ENCODE measurements at places on chromosomes 3 and 15.

DNA sequence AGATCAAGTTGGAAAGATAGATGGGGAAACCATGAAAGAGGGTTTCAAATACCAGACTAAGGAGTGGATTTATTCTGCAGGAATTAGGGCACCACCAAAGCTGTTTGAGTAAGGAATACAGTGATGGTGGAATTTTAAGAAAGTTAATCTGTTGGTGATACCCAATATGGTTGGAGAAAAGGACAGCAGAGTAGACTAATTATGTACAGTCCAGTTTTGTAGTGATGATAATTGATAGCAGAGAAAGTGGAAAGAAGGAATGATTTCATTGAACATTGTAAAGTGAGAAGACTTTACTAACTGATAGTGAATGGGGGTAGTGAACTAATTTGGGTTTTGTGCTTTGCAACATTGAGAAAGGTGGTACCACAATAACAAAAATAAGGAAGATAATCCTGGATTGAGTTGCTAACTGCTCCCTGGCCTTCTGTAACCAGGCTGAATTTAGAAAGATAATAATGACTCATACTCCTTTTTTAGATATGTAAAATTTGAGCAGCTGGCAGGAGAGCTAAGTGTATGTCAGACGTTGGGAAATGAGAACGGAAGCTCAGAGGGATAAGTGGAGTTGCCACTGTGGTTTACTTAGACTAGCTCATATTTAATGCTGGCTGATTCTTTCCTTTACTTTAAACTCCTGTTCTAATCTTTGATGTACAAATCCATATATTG is 16.9 kb downstream of the TCAIM start:
- DNase-seq: no peak

GRCh38 chr3:175664911-175665310 is 805.8 kb downstream of the NAALADL2 start:
- no peak for DNase-seq

DNA sequence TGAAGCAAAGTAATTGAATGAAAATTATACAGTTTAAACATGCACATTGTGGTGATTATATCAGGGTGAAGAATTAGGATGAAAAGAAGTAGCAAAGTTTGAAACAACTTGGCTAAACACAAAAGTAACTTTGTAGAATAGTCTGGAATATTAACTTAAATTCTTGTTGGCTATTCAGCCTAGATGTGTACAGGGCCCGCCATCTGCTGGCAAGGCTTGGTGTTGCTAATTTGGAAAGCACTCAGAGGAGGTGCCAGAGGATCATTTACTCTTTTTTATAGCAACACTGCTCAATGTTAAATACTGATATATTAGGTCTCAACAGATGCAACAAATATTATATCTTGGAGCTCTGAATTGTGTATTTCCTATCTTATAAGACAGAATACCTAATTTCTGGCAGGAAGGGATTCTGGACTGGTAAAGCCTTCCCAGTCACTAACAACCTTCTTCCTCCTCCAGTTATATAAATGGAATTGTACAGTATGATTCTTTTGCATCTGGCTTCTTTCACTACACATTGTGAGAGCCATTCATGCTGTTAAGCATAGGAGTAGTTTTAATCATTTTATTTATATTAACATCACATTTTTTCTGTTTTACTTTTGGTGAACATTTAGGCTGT is 36.1 kb downstream of the TTC23 start:
- peak; percentile 66 for DNase-seq

DNA sequence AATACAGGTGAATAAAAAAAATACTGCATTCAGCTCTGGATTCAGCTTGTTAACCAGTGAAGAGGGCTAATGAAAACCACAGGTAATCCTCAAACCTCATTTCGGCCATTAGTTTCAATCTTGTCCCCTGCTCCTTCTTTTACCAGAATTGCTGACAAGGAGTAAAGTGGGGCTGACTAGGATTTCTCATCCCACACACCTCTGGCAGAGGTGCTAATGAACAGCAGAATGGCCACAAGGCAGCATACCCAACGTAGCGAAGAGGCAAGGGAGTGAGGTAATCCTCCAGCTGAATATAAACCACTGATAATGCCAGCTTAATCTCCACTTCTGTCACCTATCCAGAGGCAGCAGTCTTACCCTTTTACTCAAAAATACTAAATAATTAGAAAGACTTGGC is 248.8 kb upstream of the CDIN1 start:
- DNase-seq: no peak

GRCh38 chr3:17055374-17056276 is 170.9 kb downstream of the PLCL2 start:
- no peak for DNase-seq

DNA sequence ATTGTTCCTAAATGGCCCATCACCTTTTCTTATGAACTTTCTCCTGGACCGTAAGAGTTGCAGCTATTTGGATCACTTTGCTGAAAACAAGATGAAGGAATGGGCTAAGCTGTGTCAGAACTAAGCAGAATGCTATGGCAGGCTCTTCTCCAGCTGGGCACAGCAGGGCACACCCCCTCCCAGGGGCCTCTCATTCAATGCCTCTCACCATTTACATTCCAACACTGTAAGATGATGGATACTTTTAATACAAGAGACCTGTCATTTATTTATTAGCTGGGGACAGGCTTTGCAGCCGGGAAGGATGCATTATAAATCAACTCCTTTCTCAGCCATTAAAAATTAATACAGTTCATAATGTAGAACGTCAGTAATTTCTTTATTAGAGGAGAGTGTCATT is 240.1 kb downstream of the NTRK3 start:
- DNase-seq: no peak

DNA sequence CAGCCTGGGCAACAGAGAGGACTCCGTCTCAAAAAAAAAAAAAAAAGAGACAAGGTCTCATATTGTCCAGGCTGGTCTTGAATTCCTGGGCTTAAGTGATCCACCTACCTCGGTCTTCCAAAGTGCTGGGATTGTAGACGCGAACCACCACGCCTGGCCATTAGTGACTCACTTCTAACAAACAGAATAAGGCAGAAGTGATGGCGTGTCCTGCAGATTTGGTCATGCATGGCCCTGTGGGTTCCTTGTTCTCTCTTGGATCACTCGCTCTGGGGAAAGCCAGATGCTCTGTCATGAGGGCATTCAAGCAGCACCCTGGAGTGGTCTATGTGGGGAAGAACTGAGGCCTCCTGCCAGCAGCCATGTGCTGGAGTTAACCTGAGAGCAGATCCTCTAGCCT is 27.4 kb upstream of the TJP1 start:
- no peak for DNase-seq

- no peak for DNase-seq
Observed at GRCh38 chr3:143974271-143975238, 2.9 kb downstream of the DIPK2A start.

DNA sequence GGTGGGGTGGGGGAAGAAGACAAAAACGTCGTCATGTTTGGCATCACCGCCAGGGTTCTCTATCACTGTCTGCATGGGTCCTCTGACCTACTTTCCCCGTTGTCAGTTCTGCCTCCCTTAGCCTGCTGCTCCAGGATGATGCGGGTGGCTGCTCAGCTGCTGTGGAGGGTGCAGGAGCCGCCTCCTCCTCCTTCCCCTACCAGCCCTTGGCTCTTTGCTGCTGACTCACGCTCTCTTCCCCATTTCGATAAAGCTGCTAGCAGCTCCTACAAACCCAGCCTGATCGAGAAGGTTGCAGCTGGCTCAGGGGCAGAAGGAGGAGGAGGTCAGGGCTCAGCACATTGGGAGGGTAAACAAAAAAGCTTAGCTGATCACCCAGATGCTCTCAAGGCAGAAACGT is 49.5 kb upstream of the SEC13 start:
- DNase-seq: peak; percentile 46

DNA sequence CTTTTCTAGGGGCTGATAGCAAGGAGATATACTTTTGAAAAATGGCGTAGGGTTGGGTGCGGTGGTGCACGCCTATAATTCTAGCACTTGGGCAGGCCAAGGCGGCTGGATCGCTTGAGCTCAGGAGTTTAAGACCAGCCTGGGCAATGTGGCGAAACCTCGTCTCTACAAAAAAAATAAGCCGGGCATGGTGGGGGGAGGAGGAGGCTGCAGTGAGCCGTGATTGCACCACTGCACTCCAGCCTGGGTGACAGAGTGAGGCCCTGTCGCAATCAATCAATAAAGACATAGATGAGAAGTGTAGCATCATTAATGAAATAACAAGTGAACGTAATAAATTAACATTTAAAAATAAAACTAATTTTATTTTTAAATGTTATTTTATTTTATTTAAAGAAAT is 134.6 kb downstream of the SLCO3A1 start:
- DNase-seq: no peak

GRCh38 chr15:101368086-101368780 is 73.2 kb upstream of the SNRPA1 start:
- no peak for DNase-seq

- DNase-seq: no peak
Observed at GRCh38 chr3:98333989-98334606, 19.6 kb upstream of the OR5K4 start.

DNA sequence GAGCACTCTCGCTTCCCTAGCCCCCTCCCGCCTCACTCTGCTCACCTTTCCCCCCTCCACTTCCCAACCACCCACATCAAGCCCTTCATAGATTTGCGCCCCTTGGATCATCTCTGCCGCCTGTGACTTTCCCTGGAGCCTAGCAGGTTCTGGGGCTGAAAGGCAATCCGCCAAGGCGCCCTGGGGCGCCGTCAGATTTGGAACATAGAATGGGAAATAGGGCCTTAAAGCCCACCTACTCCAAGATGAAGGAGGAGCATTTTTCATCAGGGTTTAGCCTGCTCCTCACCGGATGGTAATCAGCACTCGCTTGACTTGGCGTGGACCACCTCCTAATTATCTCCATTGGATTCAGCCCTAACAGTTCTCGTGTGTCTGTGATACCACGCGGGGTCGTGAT is 1.3 kb downstream of the CPNE4 start:
- no peak for DNase-seq

DNA sequence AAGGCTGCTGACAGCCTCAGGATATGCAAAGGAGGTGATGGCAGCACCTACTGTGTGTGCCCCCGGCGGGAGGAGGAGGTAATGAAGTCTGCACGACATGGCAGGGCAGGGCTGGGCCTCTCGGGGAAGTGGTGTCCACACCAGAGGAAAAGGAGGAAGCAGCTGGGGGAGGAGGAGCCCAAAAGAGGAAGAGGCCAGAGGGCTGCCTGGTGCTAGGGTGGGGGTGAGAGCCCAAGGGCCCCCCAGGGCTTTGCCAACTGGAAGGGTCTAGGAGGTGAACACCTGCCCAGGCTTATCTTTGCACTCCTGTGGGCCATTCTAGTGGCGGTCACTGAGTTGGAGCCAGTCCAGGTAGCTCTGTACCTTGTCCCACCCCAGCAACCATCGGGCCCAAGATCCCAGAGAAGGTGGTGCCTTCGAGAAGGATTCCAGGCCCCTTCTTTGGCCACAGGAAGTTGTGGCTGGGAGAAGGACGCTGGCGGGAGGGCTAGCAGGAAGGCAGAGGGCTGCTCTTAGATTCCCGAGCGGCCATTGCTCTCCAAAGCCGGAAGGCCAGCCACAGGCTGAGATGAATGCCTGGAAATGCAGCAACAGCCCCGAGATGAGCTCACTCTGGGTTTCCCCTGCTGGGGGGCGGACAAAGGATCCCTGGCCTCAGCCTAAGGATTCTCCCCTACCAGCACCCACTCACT is 7.0 kb downstream of the GNAI2 start:
- DNase-seq: no peak

DNA sequence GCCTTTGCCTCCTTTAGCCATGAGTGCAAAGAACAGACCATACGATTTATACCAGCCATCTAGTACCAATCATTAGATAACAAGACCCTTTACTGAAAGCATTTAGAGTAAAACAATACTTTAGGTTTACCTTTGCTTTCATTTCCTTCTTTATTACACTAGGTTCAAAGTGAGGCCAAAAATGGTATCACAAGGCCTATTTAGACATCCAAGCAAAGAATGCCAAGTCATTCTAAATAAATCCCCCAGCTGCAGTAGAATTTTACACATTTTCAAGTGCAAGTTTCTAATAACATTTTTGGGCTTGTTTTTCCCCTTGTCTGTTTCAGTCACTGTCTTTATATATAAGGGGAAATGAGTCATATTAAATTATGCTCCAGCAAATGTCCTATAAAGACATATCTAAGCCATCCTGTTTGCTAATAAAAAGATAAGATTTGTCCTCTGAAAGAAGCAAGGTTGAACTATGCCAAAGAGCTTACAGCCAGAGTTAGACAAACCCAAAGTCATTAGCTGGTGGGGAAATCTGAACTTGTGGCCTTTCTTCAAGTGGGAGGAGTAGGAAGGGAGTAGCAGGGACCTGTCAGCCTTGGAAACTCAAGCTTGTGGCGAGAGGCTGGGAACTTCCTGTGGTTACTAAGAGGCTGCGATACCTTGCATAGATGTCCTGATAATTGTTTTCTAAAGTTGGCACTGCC is 232.7 kb downstream of the MECOM start:
- DNase-seq: no peak

DNA sequence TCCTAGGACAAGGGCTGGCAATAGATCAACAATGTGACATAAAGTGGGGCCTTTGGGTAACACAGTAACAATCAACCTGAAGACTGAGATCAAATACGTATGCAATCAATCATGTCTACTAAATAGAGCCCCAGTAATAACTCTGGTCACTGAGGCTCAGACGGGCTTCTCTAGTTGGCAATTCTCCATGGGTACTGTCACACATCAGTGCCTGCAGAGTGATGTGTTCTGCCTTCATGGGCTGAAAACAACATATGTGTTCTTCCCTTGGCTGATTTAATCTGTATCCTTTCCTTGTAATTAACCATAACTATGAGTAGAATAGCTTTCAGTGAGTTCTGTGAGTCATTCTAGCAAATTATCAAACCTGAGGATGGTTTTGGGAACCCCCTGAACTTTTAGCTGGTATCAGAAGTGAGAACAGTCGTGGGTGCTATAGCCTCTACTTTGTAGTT is 113.6 kb downstream of the TMCO5A start:
- no peak for DNase-seq

DNA sequence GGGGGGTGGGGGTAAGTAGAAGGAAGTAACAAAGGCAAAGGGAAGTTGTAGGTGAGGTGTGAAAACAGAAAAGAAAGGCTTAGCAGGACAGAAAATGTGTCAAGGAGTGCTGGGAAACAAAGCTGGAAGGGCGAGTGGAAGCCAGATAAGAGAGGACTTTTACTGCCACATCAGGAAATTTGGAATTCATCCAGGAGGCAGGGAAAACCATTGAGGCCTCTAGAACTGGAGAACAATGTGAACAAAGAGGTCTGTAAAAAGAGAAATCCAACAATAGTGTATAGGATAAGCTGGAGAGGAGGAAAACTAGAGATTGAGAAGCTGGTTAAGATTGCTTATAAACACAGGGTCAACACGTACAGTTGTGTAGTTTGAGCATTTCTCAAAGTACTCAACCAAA is 116.6 kb downstream of the NTRK3 start:
- DNase-seq: no peak

DNA sequence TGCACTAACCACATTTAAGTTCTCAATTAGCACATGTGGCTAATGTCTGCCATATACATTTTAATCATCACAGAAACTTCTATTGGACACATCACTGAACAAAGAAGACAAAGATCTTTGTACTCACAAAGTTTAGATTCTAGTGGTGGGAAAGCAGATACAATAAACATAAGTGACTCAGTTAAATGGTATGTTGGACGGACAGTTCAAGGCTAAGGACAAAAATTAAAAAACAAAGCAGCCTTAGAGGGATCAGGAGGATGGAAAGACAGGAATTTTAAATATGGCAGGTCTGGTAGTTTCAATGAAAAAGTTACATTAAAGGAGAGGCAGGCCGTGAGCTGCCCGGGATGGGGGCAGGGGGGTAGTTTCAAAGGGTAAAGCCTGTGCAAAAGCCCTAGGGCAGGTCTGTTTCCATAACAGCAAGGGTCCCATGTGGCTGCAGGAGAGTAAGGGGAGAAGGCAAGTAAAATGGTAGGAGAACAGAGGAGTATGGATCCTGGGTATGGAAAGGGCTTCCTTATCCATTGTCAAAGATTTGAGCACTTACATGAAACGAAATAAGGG is 220.7 kb downstream of the FHIT start:
- no peak for DNase-seq
